NCI-H1930 (cell line): ENCODE measurements at places on chromosomes 13 and 19.

DNA sequence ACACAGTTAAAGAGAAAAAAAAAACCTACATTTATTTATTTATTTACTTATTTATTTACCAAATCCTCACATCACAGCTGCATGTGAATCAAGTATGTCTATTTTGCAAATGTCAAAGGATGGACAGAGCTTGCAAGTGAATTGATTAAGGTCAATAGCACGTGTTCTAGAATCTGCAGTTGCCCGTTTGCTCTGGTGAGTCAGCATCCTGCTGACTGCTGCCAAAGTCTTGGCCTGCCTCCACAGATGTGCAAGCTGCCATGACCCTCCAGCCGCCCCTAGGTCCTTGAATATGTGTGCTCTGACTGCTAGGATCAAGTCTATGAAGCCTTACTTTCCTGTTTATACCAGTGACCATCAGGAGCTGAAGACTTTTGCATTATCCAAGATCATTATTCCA, 320.6 kb downstream of the GPC5 start:
- no peak for DNase-seq

DNA sequence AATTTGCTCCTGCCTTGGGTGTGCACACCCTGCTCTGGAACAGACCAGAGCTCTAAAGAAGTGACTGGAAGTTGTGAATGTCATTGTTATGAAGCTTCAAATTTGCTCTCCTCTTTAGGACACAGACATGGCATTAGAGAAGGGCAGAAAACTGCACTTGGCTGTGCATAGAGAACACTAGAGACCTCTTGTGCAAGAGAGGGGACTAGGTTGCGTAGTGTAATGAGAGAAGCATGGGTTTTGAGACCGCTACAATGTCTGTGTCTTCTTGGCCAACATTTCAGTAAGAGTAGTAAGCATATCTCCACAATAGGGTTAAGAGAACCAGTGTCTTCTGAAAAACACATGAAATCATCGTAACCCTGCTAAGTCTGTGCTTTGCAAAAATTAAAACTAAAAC, 423.3 kb downstream of the SPRY2 start:
- no peak for DNase-seq

- no peak for DNase-seq
These were observed 39.3 kb downstream of the TM9SF2 start for GRCh38 chr13:99540530-99540929.

- DNase-seq = no peak
These were observed 187.0 kb downstream of the MYO16 start for GRCh38 chr13:108816375-108816774.

DNA sequence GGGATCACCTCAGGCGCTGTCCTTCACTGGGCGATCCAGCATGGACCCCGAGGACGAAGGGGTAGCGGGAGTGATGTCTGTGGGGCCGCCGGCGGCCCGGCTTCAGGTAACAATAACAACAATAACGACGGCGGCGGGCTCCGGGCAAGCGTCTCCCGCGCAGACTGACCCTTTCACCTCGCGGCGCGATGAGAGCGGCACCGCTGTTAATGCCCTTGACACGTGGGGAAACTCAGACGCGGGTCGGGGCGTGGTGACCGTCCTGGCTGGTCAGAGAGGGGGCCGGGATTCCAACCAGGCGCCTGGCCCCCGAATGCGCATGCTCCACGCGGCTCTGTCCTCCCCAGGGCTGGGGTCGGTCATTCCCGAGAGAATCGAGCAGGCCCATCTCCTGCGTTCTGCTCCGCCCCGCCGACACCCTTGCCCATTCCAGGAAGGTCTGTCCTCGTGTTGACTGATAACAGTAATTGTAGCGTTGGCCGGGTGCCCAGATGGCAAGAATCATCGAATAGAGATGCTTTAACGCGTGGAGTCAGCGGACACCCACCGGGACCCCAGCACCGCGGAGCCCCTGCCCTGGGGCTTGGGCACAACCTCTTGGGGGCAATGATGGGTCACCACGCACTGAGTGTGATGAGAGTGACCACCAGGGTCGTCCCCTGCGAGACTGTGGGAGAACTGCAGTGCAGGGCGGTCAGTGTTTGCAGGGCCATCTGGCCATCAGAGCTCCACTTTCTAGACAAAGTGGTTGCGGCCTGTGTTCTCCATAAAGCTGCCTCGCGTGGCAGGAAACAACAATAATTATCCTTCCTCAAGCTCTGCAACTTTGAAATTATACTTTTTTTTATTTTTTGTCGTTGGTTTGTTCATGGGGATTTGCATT, 528 bp downstream of the ZNF8 start:
- DNase-seq = peak; percentile 44

GRCh38 chr19:6697291-6697690, 23.2 kb downstream of the C3 start:
- no peak for DNase-seq

DNA sequence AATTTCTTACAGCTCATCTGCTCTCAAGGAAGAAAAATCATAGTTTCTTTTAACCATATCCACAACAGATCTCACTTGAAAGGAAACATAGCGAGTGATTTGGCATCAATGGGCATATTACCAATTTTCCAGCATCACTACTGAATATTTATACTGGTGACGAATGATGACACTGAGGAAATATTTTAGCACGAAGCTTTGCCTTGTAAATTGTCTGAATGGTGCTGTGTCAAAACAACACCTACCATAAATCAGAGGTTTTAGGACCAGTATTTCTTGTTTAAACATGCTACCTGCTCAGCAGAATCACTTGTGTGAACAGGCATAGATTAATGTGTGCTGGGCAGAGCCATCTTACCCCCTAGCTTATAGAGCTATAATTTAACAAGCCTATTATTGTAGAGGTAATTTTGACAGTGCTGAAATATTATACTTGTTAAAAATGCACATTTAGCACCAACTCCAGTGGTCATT, 146.8 kb downstream of the ABCC4 start:
- peak; percentile 51 for DNase-seq

DNA sequence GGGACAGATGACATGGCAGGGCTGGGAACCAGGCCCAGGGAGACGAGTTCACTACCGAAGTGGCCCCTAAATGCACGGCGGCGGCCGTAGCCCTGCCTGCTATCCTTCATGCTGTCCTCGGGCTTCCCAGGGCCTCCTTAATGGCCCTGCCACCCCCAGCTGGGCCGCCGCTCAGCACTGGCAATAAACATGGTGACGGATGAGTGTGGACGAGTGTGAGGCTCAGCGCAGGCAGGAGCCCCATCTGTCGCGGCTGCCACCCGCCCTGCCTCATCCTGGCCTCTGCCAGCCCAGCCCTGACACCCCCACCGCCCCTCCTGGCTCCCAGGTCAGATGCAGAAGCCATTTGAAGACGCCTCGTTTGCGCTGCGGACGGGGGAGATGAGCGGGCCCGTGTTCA, 13.6 kb downstream of the PIN1 start:
- DNase-seq = no peak

GRCh38 chr19:8342684-8343482, at the start of gene KANK3:
KANK3 (minus strand) TSS chr19:8343262; CDS start chr19:8337828, 5,434 bp downstream.
- peak; percentile 82 for DNase-seq

DNA sequence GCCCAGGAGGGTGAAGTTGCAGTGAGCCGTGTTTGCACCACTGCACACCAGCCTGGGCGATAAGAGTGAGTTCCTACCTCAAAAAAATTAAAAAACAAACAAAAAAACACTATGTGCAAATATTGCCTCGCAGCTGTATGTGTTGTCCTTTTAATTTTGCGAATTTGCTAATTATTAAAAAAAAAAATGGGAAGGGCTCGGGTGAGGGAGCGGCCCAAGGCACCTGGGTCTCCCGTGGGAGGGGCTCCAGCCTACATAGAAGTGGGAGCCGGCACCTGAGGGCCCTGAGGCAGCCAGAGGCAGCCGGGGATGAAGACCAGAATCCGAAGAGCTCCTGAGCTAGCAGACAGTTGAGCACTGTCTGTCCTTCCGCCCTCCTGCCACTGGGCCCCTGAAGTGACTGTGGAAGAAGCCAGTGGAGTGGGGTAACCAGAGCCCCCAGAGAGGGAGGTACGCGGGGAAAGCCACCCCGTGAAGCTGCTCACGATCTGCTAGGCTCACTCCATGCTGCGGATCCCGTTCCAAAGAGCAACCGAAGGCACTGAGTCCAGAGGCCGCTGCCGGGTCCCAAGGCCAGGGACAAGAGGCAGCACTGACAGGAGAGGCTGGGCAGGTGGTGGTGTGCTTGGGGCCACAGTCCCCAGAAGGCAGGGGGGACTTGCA, 6.5 kb downstream of the IZUMO4 start:
- DNase-seq = no peak

- no peak for DNase-seq
These were observed 532.4 kb upstream of the SGCG start for GRCh38 chr13:22648320-22648801.

- DNase-seq = peak; percentile 96
These were observed at the start of gene ZNF543 for GRCh38 chr19:57320180-57321084. ZNF543 (plus strand) TSS chr19:57320472; CDS start chr19:57320854, 382 bp downstream.
